Gastrocnemius medialis (tissue), 4 donors: ENCODE measurements at places on chromosomes 6 and 20. TPM values are rescaled to one million over a fixed set of nuclear protein-coding genes. Genes with fewer than 3 reads are reported as not detected.

- DNase-seq: no peak
- no peaks in the 10 kb centered on the region for H3K4me1 ChIP-seq
- H3K27me3 ChIP-seq: no peaks in the 10 kb centered on the region
- no peak overlapping the region for H3K4me3 ChIP-seq
- H3K36me3 ChIP-seq: no peaks in the 10 kb centered on the region
Measured at GRCh38 chr20:3330046-3330741, 77.3 kb downstream of the DNAAF9 start.

DNA sequence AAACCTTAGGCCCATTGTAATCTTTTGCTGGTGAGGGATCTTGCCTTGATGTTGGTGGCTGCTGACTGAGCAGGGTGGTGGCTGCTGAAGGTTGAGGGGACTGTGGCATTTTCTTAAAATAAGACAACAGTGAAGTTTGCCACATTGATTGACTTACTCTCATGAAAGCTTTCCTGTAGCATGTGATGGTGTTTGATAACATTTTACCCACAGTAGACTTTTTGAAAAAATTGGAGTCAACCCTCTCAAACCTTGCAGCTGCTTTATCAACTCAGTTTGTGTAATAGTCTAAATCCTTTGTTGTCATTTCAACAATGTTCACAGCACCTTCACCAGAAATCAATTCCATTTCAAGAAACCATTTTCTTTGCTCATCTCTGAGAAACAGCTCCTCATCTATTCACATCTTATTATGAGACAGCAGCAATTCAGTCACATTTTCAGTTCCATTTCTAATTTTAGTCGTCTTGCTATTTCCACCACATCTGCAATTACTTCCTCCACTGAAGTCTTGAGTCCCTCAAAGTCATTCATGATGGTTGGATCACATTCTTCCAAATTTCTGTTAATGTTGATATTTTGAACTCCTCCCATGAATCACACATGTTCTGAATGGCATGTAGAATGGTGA, 37.2 kb downstream of the CST9L start:
- no peak overlapping the region for H3K27ac ChIP-seq
- no peaks in the 10 kb centered on the region for H3K36me3 ChIP-seq
- no peaks in the 10 kb centered on the region for H3K27me3 ChIP-seq
- H3K4me3 ChIP-seq: no peak overlapping the region
- DNase-seq: no peak
- H3K4me1 ChIP-seq: no peaks in the 10 kb centered on the region

DNA sequence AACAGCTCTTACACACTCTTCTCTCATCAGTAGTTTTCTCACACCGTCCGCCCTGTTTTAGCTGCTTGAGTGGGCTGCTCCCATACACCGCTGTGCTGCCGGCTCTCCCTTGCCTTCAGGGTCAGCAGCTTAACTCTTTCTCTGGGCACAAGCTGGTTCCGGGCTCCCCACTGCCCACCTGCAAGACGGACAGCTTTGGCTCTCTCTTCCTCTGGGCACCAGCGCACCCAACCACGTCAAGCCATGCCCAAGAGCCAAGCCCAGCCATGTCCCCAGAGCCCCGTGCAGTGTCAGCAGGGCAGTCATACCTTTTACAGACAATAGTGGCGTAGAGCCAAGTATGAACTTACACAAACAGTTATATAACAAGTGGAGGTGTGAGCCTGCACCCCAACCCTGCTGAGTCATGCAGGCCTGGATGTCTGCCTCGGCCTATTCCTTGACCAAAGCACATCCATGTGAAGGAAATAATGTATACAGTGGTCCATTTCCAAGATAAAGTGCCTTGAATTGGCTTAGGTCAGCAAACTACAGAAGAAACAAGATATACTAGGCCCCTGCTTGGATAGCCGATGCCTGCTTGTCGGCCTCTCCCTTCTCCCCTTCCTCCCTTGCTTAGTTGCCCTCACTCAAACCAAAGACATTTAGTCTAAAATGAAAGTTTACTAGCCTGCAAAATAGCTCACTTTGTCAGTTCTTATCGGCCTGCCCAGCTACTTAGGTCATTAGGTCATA, 89.3 kb downstream of the JPH2 start:
- H3K27ac ChIP-seq: no peak overlapping the region
- no peaks in the 10 kb centered on the region for H3K36me3 ChIP-seq
- DNase-seq: no peak

- peaks cover 8% of the 10 kb centered on the region for H3K4me1 ChIP-seq
- H3K4me3 ChIP-seq: no peak overlapping the region
- H3K27ac ChIP-seq: no peak overlapping the region
- H3K27me3 ChIP-seq: no peaks in the 10 kb centered on the region
- no peak for DNase-seq
- no peaks in the 10 kb centered on the region for H3K36me3 ChIP-seq
Measured at GRCh38 chr20:50043573-50044352, 61.0 kb downstream of the SNAI1 start.

DNA sequence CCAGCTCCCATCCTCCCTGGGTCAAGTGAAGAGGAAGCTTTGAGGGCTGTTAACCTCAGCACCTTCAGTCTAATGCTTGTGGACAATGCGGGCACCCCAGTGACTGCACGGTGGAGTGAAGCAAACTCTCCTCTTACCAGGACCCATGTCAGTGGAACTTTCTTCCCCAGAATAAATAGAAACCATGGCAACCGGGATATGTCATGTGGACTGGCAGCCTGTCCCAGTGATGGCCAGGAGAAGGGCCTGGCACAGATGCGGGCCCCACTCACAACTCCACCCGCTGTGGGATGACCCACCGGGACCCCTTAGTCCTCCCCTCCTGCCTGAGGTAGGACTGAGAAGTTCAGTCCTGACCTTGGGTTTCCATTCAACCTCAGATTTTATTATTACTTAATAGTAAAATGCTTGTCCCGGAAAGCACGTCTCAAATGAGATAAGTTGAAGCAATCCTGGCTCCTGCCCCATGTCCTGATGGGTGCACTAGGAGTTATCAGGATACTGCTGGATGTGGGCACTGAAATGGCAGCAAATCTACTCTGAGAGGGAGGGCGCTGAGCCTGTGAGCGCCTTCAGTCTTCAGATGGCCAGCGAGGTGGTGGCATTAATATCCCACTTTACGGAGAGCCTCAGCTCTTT, 23.5 kb downstream of the TOX2 start:
- H3K4me3 ChIP-seq: no peak overlapping the region
- no peaks in the 10 kb centered on the region for H3K27me3 ChIP-seq
- DNase-seq: no peak
- no peaks in the 10 kb centered on the region for H3K4me1 ChIP-seq
- no peaks in the 10 kb centered on the region for H3K36me3 ChIP-seq

DNA sequence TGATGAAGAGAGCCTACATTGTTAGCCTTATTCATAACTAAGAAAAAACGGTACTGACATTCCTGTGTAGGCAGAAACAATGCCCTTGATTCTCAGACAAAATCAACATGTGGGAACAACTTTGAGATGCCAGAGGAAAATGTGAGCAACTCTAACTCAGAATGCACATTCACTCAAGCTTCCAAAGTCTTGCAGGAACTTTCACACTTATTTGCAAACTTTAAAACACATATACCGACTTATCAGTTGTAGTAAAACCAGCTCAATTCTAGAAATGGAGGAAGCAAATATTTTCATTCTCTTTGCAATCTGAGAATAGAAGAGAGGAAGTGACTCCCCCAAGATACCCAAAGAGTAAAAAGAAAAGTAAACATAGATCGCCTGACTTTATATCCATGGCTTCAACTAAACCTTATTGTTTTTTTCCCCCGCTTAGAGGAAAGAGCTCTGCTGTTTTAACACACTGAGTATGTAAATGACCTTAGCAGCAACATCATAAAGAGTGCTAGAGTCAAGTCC, 117.6 kb downstream of the EPB41L2 start:
- no peaks in the 10 kb centered on the region for H3K36me3 ChIP-seq
- H3K4me1 ChIP-seq: no peaks in the 10 kb centered on the region
- DNase-seq: no peak
- H3K27me3 ChIP-seq: no peaks in the 10 kb centered on the region
- no peak overlapping the region for H3K4me3 ChIP-seq

GRCh38 chr6:20137240-20137639, 75.0 kb downstream of the MBOAT1 start:
- DNase-seq: no peak
- no peaks in the 10 kb centered on the region for H3K4me1 ChIP-seq
- H3K27me3 ChIP-seq: no peaks in the 10 kb centered on the region
- H3K36me3 ChIP-seq: no peaks in the 10 kb centered on the region
- H3K27ac ChIP-seq: no peak overlapping the region

GRCh38 chr6:54282186-54282585, 26.1 kb upstream of the TINAG start:
- H3K4me1 ChIP-seq: no peaks in the 10 kb centered on the region
- H3K36me3 ChIP-seq: no peaks in the 10 kb centered on the region
- no peaks in the 10 kb centered on the region for H3K27me3 ChIP-seq

DNA sequence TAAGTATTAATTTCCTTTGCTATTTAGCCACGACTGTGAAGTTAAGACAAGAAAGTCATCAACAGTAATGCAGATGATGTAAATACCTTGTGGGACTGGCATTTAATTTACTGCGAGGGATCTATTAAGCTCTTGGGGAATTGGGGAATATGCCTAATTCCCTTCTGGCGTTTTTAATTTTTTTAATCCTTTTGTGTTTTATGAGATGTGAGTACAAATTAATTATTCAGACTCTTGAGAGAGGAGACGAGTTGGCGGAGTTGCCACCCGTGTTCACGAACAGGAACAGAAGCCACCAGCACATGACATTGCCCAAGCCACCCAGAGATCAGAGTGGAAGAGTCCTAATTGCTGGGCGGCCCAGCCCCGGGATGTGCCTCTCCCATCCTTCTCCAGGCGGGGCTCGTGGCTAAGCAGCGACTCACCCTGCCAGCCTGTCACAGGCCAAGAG, 533 bp upstream of the CRYBG1 start:
- H3K4me1 ChIP-seq: no peaks in the 10 kb centered on the region
- H3K4me3 ChIP-seq: peak overlapping the region; percentile 58
- no peak overlapping the region for H3K27ac ChIP-seq
- peaks cover 43% of the 10 kb centered on the region for H3K27me3 ChIP-seq

GRCh38 chr6:37110500-37111461, 59.2 kb upstream of the PIM1 start:
- no peak overlapping the region for H3K27ac ChIP-seq
- H3K27me3 ChIP-seq: no peaks in the 10 kb centered on the region
- H3K4me1 ChIP-seq: no peaks in the 10 kb centered on the region
- H3K36me3 ChIP-seq: no peaks in the 10 kb centered on the region
- no peak for DNase-seq

DNA sequence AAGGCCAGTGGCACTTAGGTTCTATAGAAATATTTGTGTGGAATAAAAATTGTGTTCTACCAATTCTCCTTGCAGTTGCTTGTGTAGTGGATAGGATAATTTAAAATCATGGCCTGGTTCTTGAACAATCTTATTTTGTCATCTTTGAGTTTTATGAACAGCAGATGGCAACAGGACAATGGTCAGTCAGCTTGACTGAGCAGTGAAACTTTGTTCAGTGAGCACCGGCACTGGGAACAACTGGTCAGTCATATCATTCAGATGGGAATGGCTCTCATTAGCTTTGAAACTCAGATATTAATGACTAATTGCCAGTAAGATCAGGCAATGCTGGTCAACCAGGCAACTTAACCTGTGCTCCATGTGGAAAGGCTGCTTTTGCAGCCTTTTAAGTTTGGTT, 129.2 kb downstream of the BCKDHB start:
- no peak for DNase-seq
- H3K27me3 ChIP-seq: no peaks in the 10 kb centered on the region
- no peaks in the 10 kb centered on the region for H3K4me1 ChIP-seq
- no peak overlapping the region for H3K27ac ChIP-seq
- H3K4me3 ChIP-seq: no peak overlapping the region

- H3K36me3 ChIP-seq: no peaks in the 10 kb centered on the region
- no peak for DNase-seq
- H3K27me3 ChIP-seq: peaks cover 3% of the 10 kb centered on the region
- no peak overlapping the region for H3K4me3 ChIP-seq
Measured at GRCh38 chr20:556984-557383, 13.4 kb upstream of the CSNK2A1 start.

- no peaks in the 10 kb centered on the region for H3K27me3 ChIP-seq
- H3K4me3 ChIP-seq: no peak overlapping the region
- no peaks in the 10 kb centered on the region for H3K36me3 ChIP-seq
- no peak overlapping the region for H3K27ac ChIP-seq
Measured at GRCh38 chr6:157862706-157863105, 39.7 kb downstream of the SNX9 start.

GRCh38 chr20:25254986-25255680, 7.2 kb downstream of the PYGB start:
- peak; percentile 41 for DNase-seq
- no peak overlapping the region for H3K4me3 ChIP-seq
- no peak overlapping the region for H3K27ac ChIP-seq
- H3K4me1 ChIP-seq: peaks cover 37% of the 10 kb centered on the region
- no peaks in the 10 kb centered on the region for H3K27me3 ChIP-seq

DNA sequence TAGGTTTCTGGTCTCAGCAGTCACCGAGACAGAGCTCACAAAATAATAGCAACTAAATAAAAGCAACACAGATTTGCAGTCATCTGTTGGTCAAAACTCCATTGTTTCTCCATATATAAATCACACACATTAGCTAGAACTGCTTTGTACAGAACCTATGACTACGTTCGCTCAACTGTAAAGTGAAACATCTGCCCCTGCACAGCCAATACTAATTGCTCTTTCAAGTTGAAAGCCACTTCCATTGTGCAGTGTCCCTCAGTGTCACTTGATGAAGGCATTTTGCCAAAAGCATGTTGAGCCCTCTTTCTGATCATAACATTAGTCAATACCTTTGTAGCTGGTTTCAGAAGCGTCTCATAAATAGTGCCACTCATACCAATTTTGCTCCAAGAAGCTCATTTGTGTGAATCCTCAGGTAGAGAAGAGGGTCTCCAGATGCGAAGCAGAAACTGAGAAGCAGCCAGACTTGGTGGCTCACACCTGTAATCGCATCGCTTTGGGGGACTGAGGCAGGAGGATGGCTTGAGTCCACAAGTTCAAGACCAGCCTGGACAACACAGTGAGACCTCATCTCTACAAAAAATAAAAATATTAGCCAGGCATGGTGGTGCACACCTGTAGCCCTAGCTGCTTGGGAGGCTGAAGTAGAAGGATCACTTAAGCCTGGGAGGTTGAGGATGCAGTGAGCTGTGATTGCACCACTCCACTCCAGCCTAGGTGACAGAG, 68.9 kb downstream of the PERP start:
- H3K4me3 ChIP-seq: no peak overlapping the region
- no peaks in the 10 kb centered on the region for H3K27me3 ChIP-seq
- H3K36me3 ChIP-seq: no peaks in the 10 kb centered on the region

The KCTD20 gene
- total RNA-seq: 33.6 TPM

The ZNF391 gene
- total RNA-seq: 0.10 TPM

The ESF1 gene
- total RNA-seq: 12.2 TPM

The SNAP25 gene
- total RNA-seq: not detected

The COX4I2 gene
- total RNA-seq: 10.4 TPM

The HELZ2 gene
- 6.2 TPM for total RNA-seq

The TTK gene
- total RNA-seq: not detected

The LY6G6C gene
- total RNA-seq: not detected

The TFAP2C gene
- total RNA-seq: not detected

The MTHFD1L gene
- 0.59 TPM for total RNA-seq
